Mesangial cell (primary cell): ENCODE measurements at places on chromosomes 2 and 18. TPM values are rescaled to one million over a fixed set of nuclear protein-coding genes. Genes with fewer than 3 reads are reported as not detected.

MYO1B gene
- total RNA-seq: 27.0 and 42.4 TPM in 2 replicates

CREG2 gene
- total RNA-seq: 2.8 TPM in 1 of 2 replicates, not detected in the other

ADD2 gene
- total RNA-seq: 3.4 and 5.2 TPM in 2 replicates

CNGA3 gene
- not detected in 2 replicates for total RNA-seq

BOLA3 gene
- 38.4 and 75.8 TPM in 2 replicates for total RNA-seq

APLF gene
- 2.8 TPM in 2 replicates for total RNA-seq

C2orf80 gene
- not detected in 2 replicates for total RNA-seq

RUFY4 gene
- total RNA-seq: not detected in 2 replicates
